ENCODE measurements at places on chromosomes 11 and 22.

DNA sequence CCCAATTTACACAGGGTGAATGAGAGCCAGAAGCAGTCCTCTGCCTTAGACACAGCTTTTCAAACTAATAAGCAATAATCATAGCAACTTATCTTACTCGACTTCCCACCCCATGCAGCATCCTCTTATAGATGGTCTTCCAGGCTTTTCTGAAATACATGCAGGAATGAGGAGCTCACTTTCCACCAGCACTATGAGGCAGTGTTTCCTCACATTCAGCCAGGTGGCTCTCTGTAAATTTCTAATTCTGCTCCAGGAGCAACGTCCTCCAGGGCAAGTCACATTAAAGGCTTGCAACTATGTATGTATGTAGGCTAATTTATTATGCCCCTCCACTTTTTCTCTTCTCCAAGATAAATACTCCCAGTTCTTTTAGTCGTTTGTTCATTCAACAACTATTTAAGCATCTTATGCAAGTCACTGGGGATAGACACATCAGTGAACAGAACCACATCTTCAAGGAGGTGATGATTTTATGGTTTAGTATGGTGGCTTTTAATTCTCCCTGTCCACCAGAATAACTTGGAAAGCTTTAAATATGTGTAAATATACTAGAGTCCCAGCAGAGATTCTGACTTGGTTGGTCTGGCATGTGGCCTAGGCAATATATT, 59.9 kb downstream of the PAK1 start:
- DNase-seq: no peak

DNA sequence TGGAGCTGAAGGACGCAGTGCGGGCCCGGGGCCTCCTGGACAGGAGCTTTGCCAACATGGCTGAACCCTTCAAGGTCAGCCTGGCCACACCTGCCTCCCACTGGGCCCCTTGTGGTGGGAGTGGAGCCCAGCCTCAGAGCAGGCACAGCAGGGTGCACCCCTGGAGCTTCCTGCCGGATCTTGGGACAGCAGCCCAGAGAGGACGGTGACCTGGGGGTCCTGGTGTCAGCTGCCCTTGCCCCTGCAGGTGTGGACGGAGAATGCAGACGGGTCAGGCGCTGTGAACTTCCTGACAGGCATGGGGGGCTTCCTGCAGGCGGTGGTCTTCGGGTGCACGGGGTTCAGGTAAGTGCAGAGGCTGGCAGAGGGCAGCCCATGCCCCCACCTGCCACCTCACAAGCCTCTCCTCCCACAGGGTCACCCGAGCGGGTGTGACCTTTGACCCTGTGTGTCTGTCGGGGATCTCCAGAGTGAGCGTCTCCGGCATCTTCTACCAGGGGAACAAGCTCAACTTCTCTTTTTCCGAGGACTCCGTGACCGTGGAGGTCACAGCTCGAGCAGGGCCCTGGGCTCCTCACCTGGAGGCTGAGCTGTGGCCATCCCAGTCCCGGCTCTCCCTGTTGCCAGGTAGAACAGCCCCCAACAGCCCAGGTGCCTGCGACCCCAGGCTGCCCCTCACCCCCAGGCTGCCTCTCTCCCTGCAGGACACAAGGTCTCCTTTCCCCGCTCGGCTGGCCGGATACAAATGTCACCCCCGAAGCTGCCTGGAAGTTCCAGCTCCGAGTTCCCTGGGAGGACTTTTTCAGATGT, 5.1 kb downstream of the PGGHG start:
- no peak for DNase-seq

DNA sequence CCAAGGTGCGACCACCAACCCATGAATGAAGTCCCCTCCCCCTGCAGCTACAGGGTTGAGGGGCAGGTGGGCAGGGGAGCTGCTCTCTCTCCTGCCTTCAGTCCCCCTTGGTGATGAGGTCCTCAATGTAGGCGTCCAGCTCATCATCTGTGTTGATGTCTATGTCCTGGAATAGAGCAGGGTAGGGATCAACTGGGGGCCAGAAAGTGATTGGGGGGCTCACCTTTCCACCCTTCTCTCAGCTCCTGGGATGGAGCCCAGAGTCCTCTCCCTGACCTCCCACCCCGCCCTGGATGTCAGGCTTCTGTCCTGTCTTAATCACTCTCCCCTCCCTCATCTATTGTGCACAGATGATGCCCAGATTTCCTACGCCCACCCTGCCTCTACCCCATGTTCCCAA, 41.9 kb downstream of the MORC2 start:
- no peak for DNase-seq

DNA sequence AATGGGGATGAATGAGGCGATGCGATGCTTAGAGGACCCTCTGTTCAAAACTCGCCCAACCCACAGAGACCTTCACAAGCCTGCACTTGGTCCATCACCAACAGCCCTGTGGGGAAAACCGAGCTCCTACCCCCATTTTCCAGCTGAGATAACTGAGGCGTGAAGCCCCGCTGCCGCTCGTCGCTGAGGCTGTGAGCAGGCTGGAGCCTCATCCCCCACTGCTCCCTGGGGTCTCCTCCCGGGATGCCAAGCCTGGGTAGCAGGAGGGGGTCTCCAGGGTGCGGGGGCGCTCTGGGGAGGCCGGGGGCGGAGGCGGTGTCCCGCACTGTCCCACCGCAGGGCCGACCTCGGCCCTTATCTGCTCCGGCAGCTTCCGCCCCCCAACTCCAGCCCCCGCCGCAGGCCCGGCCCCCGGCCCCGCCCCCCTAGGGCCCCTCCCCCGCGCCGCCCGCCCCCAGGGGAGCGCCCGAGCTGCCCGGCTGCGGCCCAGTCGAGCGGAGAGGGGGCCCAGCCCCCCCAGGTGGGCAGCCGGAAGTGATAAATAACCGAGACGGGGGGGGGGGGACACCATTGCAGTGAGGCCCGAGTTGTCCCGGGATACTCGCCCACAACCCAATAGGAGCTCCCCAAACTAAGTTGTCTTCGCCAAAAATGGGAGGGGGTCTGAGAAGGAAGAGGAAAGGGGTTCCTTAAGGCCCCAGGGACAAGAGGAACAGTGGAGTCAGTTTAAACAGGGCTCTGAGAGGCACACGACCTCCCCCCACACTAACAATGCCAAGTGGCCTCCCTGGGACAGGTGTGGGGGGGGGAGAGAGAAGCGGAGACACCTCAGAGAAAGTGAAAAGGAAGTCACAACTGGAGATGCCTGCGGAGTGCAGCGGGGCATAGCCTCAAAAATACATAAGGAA, 8.3 kb upstream of the SLC39A13 start:
- no peak for DNase-seq

- no peak for DNase-seq
Measured at GRCh38 chr11:47508240-47508957, 44.5 kb downstream of the CELF1 start.

DNA sequence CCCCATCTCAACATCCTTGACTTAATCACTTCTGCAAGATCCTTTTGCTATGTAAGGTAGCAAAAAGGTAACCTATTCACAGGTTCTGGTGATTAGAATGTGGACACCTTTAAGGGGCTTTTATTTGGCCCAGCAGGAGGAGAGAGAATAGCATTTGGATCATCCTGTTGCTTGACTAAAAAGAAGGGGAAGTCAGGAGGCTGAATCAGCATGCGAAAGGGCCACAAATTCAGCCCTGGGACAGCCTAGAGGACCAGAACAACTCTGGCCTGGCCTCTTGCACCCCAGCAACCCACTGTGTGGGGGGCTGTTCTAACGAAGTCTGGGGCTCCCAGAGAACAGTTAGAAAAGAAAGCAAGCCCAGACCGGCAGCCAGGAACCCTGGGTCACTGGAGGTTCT, 3.2 kb upstream of the HMOX1 start:
- no peak for DNase-seq

DNA sequence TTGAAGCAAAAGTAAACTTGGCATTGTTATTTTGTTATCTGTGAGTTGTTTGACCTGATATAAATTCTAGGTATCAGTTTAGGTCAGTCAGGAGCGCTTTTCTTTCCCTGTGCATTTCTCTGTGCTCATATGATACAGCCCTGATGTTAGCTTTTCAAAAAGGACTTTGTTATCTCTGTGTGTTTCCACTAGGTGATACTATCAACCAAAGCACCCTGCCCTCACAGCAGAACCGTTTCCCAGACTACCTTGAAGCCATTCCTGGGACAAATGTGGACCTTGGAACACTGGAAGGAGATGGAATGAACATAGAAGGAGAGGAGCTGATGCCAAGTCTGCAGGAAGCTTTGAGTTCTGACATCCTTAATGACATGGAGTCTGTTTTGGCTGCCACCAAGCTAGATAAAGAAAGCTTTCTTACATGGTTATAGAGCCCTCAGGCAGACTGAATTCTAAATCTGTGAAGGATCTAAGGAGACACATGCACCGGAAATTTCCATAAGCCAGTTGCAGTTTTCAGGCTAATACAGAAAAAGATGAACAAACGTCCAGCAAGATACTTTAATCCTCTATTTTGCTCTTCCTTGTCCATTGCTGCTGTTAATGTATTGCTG, 87.7 kb upstream of the BIRC3 start:
- no peak for DNase-seq
